Left ventricle myocardium inferior (tissue), 1 donor: ENCODE measurements at places on chromosomes 7 and 10. TPM values are rescaled to one million over a fixed set of nuclear protein-coding genes. Genes with fewer than 3 reads are reported as not detected.

Gene VAX1
- not detected for total RNA-seq

DNA sequence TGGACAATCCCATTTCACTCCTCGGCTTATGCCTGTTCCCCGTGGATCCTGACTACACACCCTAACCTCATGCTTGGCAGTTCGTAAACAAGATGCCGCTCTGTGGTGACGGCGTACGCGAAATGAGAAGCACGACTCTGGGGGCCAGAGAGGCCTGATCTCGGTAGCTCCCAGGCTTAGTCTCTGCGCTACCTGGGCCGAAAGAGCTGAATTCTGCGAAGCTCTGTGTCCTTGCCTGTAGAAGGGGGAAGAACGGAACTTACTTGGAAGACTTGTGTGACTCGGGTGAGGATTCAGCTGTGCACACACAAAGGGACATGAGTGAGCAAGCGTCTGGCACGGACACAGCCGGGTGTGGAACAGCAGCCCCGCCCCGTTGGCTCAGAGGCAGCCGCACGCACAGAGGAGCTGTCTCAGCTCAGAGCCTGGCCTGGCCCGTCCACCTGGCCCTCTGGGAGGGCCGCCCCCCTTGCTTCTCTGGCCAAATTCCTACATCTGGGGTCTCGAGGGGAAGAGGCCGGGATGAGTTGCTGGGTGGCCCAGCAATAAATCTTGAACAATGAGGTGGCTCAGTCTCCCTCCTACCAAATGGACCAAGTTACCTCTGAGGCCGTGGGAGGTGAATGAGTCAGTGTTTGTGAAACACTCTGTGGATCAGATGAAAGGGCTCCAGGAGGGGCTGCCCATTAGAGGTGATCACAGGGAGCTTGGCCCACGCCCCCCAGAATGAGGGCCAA is 83.8 kb downstream of the PDGFA start:
- H3K4me1 ChIP-seq: peaks cover 4% of the 10 kb centered on the region
- H3K27ac ChIP-seq: no peak overlapping the region
- peak; percentile 54 for DNase-seq
- H3K36me3 ChIP-seq: no peaks in the 10 kb centered on the region

DNA sequence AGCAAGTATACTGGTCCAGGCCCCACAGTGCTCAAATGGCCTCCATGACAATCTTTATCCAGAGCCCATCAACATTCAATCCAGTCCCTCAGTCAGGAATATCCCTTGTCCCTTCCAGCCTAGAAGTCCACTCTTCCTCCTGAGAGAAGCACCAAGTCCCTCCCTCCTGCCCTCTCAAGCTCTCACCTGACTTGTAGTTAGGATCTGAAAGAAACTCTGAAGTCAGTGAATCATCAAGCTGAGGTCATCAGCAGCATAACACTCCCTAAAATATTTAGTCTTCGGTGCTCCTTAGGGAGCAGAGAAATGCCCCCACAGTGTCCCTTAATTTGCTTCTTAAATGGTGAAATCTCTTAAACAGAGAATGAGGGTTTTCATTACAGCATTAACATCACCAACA is 31.0 kb downstream of the GRM8 start:
- H3K4me3 ChIP-seq: no peak overlapping the region

GRCh38 chr7:54349229-54349628 is 192.9 kb upstream of the VSTM2A start:
- DNase-seq: no peak
- no peak overlapping the region for H3K4me3 ChIP-seq
